ENCODE measurements at places on chromosomes 2 and 18.
A peak's percentile ranks its signal among the peaks of the same experiment; 100 is the strongest.

- no peak for DNase-seq
Measured at GRCh38 chr2:18209934-18210639, 331.6 kb downstream of the KCNS3 start.

DNA sequence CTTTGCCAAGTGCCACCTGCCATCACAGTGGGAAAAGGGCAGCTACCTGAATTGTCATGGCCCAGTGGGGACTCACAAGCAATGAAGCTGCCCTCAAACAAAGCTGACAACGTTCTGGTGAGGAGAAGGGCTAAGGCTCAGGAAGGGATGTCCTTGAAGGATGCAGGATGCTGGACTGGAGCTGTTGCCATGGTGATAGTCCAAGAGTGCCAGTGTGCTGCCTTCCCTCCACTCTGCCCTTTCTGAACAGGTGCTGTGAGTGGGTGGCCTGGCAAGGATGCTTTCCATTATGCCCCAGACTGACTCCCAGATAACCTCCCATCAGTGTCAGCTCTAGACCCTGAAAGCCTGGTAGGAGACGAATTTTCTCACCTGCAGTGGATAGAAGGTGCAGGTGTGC is 137.8 kb upstream of the GYPC start:
- DNase-seq = no peak

DNA sequence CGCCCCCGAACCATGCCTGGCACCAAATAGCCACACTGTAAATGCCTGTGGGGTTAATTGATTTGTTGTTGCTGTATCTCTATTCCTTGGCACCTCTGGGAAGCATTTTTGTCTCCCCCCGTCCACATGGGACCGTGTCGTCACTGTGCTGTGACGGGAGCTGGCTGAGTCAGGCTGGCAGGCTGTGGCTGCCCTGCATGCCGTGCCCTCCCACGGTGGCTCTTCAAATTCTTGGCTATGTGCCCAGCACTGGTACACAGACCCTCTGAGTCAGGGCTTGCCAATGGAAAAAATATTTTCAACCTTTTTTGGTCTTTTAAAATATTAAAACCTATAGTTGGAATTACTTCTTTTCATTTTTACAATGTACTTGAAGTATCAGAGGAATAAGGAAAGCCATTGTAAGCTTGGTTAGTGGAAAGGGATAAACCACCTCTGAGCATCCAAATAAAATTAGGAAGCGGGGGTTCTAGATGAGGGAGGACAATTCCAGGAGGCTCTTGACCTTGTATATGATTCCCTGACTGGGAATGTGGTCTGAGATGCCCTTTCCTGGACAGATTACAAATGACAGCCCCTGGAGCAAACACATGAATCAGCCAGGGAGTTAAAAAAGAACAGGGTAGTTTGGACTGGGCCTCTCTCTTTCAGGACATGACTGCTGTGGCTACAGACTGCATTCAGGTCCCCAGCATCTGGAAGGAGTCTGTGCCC is 59.4 kb downstream of the DGKD start:
- peak; percentile 33 for DNase-seq

- DNase-seq = no peak
Measured at GRCh38 chr18:54845787-54846186, 17.5 kb downstream of the RAB27B start.

DNA sequence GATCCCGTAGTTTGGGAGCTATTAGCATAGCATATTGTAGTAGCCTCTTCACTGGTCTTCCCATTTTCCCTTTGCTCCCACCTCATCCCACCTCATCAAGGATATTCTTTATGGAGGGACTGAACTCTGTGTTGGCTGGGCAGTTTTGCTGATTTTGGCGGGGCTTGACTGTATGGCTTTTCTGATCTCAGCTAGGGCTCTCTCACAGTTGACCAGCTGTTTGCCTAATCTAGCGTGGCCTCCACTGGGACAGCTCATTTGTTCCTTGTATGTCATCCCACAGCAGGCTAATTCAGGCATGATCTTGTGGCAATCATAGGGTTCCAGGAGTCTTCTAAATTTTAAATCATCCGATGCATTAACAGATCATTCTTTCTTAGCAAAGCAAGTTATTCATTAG is 30.2 kb upstream of the MTX2 start:
- no peak for DNase-seq

- DNase-seq = no peak
Measured at GRCh38 chr2:71347517-71347916, 15.9 kb downstream of the ZNF638 start.

- DNase-seq = no peak
Measured at GRCh38 chr2:38409156-38410102, 32.4 kb upstream of the ATL2 start.

GRCh38 chr2:37894047-37894446 is 31.0 kb upstream of the RMDN2 start:
- DNase-seq = no peak

GRCh38 chr18:75048776-75049454 is 160.0 kb downstream of the PTGR3 start:
- no peak for DNase-seq

Measured in stimulated activated CD4-positive, alpha-beta T cell treated with anti-CD3 and anti-CD28 coated beads, Interleukin-12 subunit alpha, Interleukin-12 subunit beta, amount 100 ng/mL, for 24 hours (primary cell).